Activated CD8-positive, alpha-beta memory T cell treated with anti-CD3 and anti-CD28 coated beads for 48 hours (primary cell): ENCODE measurements at places on chromosomes 6 and 20.

- DNase-seq = no peak
These were observed 96.6 kb downstream of the EPB41L2 start for GRCh38 chr6:130966344-130966980.

DNA sequence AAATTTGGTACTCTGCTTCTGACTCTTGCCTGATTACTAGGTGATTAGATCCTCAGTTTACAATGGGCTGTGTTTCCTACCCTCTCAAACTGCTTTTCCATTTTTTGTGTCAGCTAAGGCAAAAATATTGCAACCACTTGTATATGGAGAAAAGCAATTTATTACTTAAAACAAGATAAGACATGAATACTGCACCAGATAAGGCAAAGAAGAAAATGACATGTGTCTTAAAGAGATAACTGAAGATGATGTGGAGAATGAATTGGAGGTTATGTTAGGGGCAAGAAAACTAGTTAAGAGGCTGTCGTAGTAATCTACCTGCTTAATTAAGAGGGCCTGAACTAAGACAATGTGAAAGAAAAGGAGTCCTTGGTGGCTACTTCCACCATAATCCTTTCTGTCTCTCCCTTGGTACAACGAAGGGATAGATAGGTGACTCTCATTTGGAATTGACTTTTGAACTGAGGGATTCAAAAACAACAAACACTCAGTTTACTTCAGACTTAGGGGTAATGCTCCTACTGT lies 16.3 kb upstream of the REV3L start:
- no peak for DNase-seq

- no peak for DNase-seq
These were observed 126.1 kb upstream of the RPS6KA2 start for GRCh38 chr6:166752928-166753721.

DNA sequence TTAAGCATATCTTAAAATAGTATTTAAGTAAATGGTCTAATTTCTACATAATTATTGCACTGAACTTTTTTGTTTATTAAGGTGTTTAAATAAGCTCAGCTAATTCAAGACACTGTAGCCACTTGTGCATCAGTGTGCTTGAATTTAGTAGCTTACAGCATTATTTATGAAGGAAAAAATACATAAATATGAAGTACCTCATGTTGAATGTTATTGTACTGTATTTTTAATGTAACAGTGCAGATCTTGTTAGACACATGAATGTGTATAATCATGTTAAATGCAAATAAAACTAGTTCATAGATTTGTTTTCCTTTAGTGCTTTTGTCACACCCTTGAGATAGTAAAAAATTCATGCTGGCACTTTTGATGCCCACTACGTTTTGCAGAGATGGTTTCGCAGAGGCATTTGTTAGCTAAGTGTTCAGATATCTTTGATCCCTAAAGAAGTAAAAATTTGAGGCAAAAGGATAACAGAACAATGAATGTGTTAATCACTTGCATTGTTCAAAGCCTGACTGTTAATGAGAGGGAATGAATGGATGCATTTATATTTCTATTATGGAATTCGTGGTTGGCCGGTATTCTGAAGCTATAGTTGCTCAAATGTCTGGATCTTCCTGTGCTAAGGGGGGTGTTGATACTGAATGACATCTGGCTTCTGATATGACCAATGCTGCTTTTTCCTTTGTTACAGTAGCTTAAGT lies 8.8 kb downstream of the BTBD3 start:
- no peak for DNase-seq
